Ovary (tissue), 10 donors: ENCODE measurements at places on chromosomes 4 and X. TPM values are rescaled to one million over a fixed set of nuclear protein-coding genes. Genes with fewer than 3 reads are reported as not detected.

DNA sequence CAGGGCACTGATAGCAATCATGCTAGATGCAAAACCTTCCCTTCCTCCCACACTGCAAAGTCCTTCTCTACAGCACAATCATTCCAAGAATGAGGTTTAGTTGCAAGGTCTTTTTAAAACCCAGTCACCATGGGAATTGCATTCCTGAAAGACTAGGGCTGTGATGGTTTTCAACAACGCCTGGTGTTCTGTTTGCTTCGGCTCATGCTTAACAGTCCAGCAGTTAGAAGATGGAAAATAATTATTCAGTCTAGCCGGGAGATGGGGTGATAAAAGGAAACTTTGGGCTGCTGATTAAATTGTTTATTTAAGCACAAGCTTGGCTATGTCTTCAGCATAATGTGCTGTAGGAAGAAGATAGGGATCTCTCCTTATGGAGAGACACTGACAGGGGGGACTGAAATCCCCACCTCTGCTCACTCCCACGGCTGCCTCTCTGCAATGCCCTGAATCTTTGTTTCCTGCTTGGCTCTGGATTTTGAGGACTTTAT lies 211.4 kb downstream of the MID1IP1 start:
- H3K27ac ChIP-seq, result no peak overlapping the region
- H3K4me3 ChIP-seq, result no peak overlapping the region
- DNase-seq, result no peak

DNA sequence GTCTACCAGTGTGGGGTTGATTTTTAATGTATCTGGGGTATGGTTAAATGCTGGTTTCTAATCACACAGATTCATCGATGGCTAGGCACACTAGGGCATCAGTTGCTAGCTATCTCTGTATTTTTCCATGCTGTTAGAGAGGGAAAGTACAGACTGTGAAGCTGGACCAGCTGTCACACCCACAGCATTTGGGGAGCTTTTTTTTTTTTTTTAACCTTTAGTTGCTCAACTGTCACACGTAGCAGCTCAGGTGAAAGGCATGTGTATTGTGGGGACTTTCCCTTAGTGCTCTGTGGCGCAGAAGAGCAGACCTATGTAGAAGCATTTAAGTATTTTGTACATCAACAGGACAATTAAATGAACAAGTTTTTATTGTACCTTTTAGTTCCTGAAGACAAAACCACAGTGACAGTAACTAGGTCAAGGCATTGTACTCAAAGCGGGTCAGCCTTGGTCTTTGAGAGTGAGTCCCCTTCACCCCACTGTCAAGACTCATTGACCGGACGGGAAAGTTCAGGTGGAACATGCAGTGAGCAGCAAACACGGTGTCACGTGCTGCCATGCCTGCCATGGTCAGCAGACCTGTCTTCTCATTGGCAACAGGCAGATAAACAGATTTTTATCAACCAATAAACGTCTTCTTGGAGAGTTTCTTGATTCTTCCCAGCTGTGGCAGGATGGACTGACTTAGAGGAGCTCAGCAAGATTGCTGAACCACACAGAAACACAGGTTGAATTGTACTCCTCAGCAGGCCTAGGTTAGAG lies 65.3 kb downstream of the CASP3 start:
- H3K27me3 ChIP-seq, result no peaks in the 10 kb centered on the region
- no peaks in the 10 kb centered on the region for H3K4me1 ChIP-seq
- no peaks in the 10 kb centered on the region for H3K36me3 ChIP-seq
- H3K27ac ChIP-seq, result no peak overlapping the region
- no peak overlapping the region for H3K4me3 ChIP-seq

- no peaks in the 10 kb centered on the region for H3K4me1 ChIP-seq
- no peaks in the 10 kb centered on the region for H3K36me3 ChIP-seq
- H3K27me3 ChIP-seq, result no peaks in the 10 kb centered on the region
- H3K27ac ChIP-seq, result no peak overlapping the region
- H3K4me3 ChIP-seq, result no peak overlapping the region
- no peak for DNase-seq
Observed at GRCh38 chrX:54066841-54067240, 22.6 kb upstream of the PHF8 start.

The SAGE1 gene
- total RNA-seq, result not detected

The PLRG1 gene
- 67.0 TPM for total RNA-seq
